ENCODE measurements at places on chromosomes 2 and 18. TPM values are rescaled to one million over a fixed set of nuclear protein-coding genes. Genes with fewer than 3 reads are reported as not detected.

The NFATC1 gene
- 20.8 TPM for total RNA-seq

The PTPN4 gene
- total RNA-seq, result 22.7 TPM

The CCBE1 gene
- total RNA-seq, result under 0.01 TPM

The SERPINB12 gene
- total RNA-seq, result not detected

The PDCL3 gene
- total RNA-seq, result 12.6 TPM

The PSD4 gene
- total RNA-seq, result 1.2 TPM

The SPP2 gene
- total RNA-seq, result not detected

The RPRM gene
- total RNA-seq, result not detected

The GAD1 gene
- total RNA-seq, result 0.40 TPM

The PROM2 gene
- total RNA-seq, result 0.22 TPM

The CNGA3 gene
- total RNA-seq, result not detected

The DTNA gene
- 0.44 TPM for total RNA-seq

The RAX gene
- total RNA-seq, result not detected

The GPR55 gene
- not detected for total RNA-seq

The CPO gene
- total RNA-seq, result not detected

The DRC1 gene
- total RNA-seq, result not detected

The SCYGR4 gene
- not detected for total RNA-seq

The PSMG2 gene
- 68.4 TPM for total RNA-seq

The SLC9A4 gene
- not detected for total RNA-seq

The CD28 gene
- 0.20 TPM for total RNA-seq

The EFHD1 gene
- not detected for total RNA-seq

The NR4A2 gene
- 0.20 TPM for total RNA-seq

The IL36B gene
- total RNA-seq, result not detected
